ENCODE measurements at places on chromosomes 11 and 22. TPM values are rescaled to one million over a fixed set of nuclear protein-coding genes. Genes with fewer than 3 reads are reported as not detected.

- H3K36me3 ChIP-seq, result no peaks in the 10 kb centered on the region
- no peaks in the 10 kb centered on the region for H3K4me1 ChIP-seq
- no peak overlapping the region for H3K27ac ChIP-seq
Measured at GRCh38 chr11:79258576-79258975, 182.3 kb downstream of the TENM4 start.

DNA sequence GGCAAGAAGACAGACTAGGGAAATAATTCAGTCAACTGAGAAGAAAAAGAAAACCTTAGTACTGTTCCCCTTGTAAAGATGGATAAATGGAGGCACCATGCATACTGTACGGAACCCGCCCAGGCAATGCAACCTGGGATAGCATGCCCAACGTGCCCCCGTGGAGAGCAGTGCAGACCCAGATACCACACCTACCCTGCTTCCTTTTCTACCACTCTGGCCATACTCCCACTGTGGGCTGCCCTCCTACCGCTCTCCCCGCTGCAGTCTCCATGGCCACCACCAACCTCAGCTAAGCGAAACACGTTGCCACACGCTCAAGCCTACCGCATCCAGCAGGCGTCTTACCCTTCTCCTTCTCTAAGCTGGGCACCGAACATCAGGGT lies 117.4 kb upstream of the SERPIND1 start:
- no peak for DNase-seq
- H3K4me3 ChIP-seq, result no peak overlapping the region
- no peaks in the 10 kb centered on the region for H3K27me3 ChIP-seq
- no peaks in the 10 kb centered on the region for H3K36me3 ChIP-seq

The PHF21B gene
- not detected for total RNA-seq

The NOX4 gene
- total RNA-seq, result 6.2 TPM

The SLC22A8 gene
- total RNA-seq, result not detected

GRCh38 chr22:49867303-49868265 lies 13.9 kb downstream of the ZBED4 start:
- DNase-seq, result no peak
- no peaks in the 10 kb centered on the region for H3K27me3 ChIP-seq

Data from gastrocnemius medialis (tissue), 4 donors.